Neural crest cell (in vitro differentiated cells): ENCODE measurements at places on chromosomes 7 and 10. TPM values are rescaled to one million over a fixed set of nuclear protein-coding genes. Genes with fewer than 3 reads are reported as not detected.

PLXDC2 gene
- total RNA-seq: 4.0 and 4.1 TPM in 2 replicates

AOAH gene
- total RNA-seq: not detected in 2 replicates

CHAT gene
- total RNA-seq: 2.7 and 3.3 TPM in 2 replicates

MEOX2 gene
- 1.3 and 1.4 TPM in 2 replicates for total RNA-seq

TMEM176A gene
- 2.0 TPM in 2 replicates for total RNA-seq

PLA2G12B gene
- not detected in 2 replicates for total RNA-seq

GDF2 gene
- not detected in 2 replicates for total RNA-seq

CYP3A7 gene
- not detected in 2 replicates for total RNA-seq

LIPK gene
- not detected in 2 replicates for total RNA-seq

SLC39A12 gene
- not detected in 2 replicates for total RNA-seq

ZNF853 gene
- total RNA-seq: 9.2 and 9.7 TPM in 2 replicates

MINDY4 gene
- 8.6 and 9.2 TPM in 2 replicates for total RNA-seq

FRA10AC1 gene
- total RNA-seq: 12.5 and 14.2 TPM in 2 replicates

ZYX gene
- total RNA-seq: 61.7 and 64.7 TPM in 2 replicates
